ENCODE measurements at places on chromosomes 3 and 15. TPM values are rescaled to one million over a fixed set of nuclear protein-coding genes. Genes with fewer than 3 reads are reported as not detected.

Gene TP63
- total RNA-seq = not detected

Gene TMED3
- total RNA-seq = 35.8 TPM

Gene LRTM1
- total RNA-seq = not detected

Gene DNAH12
- 0.09 TPM for total RNA-seq

Gene SLC25A20
- 5.7 TPM for total RNA-seq
